ENCODE measurements at places on chromosomes 16 and 17.

- no peak for DNase-seq
Measured at GRCh38 chr16:84618581-84619460, 943 bp upstream of the COTL1 start.

DNA sequence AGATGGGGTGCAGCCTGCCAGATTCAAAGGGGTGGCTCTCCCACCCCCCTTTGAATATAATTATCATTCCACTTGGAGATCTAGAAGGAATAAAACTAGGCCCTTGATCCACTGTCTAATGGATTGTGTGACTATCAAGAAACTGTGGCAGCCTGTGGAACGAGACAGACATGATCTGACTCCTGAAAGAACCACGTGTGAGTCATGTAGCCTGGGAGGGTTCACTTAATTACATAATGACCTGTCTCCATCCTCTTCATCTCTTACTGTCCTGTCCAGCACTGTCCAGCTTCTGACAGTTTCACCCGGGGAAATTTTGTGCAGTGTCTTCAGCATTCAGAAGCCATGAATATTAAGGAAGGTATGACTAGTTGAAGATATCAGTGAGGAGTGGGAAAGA is 43.3 kb upstream of the CDH13 start:
- DNase-seq = no peak

GRCh38 chr17:73982871-73983270 is 220.6 kb upstream of the RPL38 start:
- no peak for DNase-seq

DNA sequence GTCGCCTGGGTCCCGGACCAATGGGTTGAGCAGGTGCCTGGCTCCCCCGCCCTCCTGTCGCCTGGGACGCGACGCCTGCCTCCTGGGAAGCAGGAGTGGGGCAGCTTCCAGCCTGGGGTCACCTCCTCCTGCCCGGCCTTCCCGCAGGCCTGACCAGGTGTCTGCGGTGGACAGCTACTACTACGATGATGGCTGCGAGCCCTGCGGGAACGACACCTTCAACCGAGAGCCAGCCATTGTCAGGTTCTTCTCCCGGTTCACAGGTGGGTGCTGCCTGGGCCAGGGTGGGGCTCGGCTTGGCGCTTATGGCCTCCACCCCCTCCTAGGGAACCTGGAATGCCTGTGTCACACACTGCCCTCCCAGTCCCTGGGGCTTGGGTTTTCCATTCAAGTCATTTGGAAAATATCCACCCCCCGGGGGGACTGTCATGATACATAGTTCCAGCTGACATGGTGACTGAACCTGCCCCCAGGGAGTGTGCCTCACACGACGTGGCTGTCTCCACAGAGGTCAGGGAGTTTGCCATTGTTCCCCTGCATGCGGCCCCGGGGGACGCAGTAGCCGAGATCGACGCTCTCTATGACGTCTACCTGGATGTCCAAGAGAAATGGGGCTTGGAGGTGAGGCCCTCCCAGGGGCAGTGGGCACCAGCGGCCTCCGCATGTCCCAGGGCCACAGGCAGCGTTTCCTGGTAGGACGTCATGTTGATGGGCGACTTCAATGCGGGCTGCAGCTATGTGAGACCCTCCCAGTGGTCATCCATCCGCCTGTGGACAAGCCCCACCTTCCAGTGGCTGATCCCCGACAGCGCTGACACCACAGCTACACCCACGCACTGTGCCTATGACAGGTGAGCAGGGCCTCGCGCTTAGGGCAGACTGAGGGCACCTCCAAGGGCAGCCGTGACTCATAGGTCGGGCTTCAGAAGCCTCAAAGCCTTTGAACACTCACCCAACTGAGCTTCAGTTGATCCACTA is 2.3 kb downstream of the DNASE1 start:
- no peak for DNase-seq

DNA sequence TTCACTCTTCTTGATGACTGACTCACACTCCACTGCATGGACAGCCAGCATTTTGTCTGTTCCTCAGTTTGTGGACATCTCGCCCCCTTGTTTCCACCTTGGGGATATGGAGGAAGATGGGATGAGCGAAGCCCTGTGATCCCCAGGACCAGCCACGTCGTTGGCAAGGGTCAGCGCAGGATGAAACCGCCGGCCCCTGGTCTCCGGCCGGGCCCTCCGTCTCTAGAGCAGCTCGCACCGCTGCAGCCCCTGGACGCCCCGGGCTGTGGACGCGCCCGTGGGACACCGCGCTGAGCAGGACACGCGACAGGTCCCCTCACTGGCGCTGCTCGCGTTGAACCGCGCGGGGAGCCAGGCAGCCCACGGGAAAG is 604 bp upstream of the ZC3H18 start:
- DNase-seq = no peak

DNA sequence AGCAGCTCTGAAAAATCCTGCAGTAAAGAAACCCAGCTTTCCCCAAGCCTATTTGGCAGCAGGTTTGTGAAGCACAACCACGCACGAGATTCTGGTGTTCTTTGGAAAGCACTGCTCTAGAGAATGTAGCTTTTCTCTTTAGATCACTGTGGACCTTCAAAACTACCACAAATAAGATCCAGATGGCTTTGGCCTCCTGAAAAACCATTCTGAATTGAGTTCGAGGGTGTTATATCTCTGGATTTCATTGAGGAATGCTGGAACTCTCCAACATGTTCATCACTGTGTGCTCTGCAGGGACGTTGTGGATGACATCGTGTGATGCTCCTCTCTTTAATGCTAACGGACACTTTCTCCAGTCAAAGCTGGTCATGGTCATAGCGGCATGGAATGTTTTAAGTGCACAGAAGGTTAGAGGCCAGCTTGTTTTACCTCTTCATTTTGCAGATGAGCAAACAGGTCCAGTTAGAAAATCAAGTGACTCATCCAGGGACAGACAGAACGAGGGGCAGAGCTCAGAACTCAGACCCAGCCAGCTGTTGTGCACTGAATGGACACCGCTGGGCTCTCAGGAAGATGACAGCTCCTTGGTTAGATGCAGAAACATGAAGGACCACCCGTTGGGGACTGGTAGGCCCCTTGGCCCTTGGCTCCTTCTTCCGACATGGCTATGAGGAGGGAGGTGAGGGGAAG is 37.2 kb downstream of the CCDC42 start:
- DNase-seq = no peak

GRCh38 chr16:86662195-86662594 is 83.8 kb downstream of the FOXL1 start:
- no peak for DNase-seq

- DNase-seq = no peak
Measured at GRCh38 chr17:63492940-63493339, 16.1 kb downstream of the ACE start.

GRCh38 chr17:21215935-21216334 is 2.0 kb upstream of the TMEM11 start:
- DNase-seq = no peak

- DNase-seq = peak; percentile 39
Measured at GRCh38 chr17:47305302-47305923, 18.3 kb upstream of the EFCAB13 start.

DNA sequence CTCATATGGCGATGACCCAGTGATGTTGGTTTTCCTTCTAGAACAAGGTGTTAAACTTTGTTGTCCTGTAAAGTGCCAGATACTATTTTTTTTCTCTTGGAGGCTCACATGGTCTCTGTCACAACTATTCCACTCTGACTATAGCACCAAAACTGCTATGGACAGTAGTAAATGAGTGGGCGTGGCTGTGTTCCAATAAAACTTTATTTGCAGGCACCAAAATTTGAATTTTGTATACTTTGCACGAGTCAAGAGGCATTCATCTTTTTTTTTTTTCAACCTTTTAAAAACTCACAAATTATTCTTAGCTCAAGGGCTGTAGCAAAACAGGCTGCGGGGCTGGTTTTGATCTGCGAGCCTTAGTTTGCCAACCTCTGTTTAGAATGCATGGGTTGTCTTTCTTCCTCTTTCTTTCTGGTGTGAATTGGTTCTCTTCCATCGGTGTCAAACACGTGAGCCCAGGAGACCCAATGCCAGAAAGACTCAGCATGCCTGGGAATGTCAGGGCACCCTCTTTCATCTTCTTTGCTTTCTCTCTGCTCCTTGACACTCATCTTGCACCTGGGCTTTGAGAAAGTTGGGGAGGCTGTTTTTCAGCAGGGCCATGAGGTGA is 2.1 kb downstream of the SYT17 start:
- DNase-seq = no peak

GRCh38 chr17:9951803-9952202 is 46.7 kb upstream of the RCVRN start:
- DNase-seq = no peak

DNA sequence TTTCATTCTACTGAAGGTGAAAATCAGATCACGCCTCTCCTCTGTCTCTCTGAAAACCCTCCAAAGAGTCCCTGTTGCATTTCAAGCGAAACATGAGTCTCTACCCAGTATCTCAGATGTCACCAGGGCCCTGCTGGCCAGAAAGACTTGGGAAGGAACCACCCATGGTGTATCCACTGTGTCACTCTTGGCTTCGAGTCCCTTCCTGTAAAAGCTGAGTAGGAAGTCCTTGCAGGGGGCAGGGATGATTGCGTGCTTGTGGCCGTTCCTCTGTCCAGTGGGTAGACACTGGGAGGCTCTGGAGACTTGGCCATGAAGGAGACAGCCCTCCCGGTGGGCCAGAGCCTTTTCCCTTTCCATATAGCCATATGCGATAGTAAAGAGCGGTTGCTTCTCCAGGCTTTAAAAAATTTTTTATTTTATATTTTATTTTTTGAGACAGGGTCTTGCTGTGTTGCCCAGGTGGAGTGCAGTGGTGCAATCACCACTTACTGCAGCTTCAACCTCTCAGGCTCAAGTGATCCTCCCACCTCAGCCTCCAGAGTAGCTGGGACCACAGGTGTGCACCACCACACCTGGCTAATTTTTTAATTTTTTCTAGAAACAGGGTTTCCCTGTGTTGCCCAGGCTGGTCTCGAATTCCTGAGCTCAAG is 19.0 kb upstream of the RMI2 start:
- DNase-seq = no peak

DNA sequence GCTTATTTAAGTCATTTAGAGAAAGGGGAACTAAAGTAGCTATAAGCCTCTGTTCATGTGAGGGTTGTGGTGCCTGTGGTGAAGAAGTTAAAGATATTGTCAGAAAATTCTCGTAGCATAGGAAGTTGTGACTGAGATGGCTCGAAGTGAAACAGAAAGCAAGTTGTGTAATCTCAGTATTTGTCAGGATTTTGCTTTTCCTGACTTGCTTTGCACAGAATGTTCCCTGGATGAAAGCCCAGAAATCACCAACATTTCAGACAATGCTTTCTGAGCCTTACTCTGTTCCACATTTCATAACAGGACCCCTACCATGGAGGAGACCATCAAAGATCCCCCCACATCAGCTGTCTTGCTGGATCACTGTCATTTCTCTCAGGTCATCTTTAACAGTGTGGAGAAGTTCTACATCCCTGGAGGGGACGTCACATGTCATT is 10.6 kb downstream of the CALCOCO2 start:
- DNase-seq = no peak

DNA sequence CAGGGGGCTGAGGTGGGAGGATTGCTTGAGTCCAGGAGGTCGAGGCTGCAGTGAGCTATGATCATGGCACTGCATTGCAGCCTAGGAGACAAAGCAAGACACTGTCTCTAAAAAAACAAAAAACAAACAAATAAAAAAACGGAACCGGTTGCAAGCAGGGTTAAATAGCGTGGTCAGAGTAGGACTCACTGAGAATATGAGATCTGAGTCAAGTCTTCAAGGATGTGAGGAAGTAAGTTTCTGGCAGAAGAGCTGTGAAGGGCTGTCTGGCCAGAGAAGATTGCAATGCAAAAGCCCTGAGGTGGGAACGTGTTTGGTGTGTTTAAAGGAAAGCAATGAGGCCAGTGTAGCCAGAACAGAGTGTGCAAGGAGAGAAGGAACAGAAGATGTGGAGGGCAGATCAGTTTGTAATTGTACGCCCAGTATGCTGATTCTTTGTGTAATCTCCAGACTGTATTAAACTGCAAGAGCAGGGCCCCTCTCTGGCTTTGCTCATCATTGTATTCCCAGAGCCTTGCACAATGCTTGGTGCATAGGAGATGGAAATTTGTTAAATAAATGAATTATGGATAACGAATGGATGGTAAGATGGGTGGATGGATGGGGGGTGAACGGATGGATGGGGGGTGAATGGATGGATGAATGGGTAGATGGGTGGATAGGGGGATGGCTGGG is 6.3 kb downstream of the G6PC1 start:
- DNase-seq = no peak

DNA sequence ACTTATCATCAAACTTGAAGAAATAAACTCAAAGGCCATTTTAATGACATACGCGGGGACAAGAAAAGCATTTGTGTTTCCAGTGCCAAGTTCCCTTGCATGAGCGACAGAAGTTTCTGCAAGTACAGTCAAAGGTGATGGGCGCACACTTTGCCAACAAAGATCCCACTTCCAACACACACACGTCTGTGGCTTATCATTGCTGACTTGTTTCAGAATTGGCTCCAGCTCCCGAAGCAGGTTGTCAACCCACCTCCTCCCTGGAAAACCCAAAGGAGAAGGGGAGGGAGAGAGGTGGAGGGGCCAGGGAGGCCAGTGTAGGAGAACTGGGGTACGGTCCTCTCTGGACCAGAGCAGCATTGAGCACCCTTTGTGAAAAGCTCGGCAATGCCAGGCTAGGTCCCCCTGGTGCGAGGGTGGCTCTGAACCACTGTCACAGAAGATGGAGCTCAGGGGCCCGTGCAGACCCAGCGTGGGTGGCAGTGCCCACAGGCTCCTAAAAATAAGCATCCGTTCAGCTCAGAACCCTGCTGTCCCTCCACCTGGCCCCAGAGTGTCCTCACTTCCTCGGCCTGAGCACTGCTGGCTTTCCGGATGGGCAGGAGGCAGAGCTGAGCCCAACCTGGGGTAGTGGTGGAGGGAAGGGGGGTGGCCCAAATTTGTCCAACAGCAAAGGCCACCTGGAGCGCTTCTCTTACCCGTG is 33.2 kb downstream of the RBFOX3 start:
- DNase-seq = no peak

Measured in T-helper 2 cell (primary cell).